ENCODE measurements at places on chromosomes 6 and 20.

GRCh38 chr6:143555071-143555492 is 43.6 kb upstream of the FUCA2 start:
- no peak for DNase-seq

DNA sequence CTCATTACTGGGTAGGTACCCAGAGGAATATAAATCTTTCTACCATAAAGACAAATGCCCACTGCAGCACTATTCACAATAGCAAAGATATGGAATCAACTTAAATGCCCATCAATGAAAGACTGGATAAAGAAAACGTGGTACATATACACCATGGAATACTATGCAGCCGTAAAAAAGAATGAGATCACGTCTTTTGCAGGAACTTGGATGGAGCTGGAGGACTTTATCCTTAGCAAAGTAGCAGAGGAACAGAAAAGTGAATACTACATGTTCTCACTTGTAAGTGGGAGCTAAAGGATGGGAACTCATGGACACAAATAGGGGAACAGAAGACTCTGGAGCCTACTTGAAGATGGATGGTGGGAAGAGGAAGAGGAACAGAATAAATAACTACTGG is 119.7 kb downstream of the EPHA7 start:
- DNase-seq: no peak

DNA sequence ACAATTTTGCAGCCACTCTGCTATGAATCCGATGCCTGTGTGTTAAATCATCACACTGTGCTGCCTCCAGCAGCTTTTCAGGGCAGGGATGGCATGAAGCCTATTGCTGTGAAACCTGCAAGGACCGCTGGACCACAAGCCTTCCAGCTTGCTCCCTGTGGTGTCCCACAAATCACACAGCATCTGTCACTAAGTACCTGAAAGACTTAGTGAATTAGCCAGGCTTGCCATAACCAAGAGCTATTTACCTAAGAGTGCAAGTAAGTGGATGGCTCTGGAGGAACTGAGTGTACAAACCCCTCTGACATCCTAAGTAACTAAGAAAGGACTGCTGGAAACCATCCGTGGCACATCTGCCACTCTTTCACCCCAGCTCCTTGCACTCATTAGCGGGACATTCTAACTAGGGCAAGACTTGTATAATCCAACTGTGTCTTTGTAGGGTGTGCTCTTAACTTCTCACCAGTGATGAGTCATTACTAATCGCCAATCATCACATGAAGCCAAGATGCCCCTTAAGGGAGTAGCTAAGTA is 34.7 kb downstream of the FOXQ1 start:
- DNase-seq: no peak

GRCh38 chr6:126210398-126211075 is 129.4 kb upstream of the CENPW start:
- no peak for DNase-seq

- no peak for DNase-seq
Observed at GRCh38 chr6:121755485-121755884, 320.0 kb downstream of the GJA1 start.

DNA sequence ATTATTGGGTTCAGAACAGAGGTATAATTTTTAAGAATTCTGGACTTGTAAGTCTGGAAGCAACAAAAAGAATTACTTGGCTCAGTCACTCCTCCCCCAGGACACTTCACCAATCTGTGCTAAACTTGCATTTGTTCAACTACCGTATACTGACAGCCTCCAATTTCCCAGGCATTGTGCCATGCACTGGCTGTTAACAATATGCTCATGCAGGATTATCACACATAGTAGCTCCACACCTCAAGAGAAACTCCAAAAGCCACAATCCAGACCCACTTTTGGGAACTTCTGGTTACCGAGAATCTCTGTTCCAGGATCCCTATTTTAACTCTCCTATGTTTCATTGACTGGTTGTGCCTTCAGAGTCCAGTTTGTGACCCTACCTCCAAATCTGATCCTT is 7.7 kb downstream of the ADGRF1 start:
- no peak for DNase-seq

DNA sequence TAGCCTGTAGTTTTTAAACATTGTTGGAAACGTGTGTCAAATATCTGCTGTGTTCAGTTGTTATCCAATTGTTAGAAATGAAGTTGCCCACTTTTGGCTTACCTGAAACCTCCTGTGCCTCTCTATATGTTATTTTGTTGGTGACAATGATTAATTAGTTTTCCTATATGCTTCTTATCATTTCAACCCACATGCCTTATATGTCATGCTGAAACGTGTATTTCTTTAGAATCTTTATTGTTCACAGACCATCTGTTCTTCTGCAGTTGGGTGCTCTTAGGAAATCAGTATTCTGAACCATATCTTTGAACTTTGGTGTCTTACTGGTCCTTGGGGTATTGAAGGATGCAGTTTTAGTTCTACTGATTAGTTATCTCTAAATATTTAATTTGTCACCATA is 91.2 kb upstream of the SCGN start:
- no peak for DNase-seq

DNA sequence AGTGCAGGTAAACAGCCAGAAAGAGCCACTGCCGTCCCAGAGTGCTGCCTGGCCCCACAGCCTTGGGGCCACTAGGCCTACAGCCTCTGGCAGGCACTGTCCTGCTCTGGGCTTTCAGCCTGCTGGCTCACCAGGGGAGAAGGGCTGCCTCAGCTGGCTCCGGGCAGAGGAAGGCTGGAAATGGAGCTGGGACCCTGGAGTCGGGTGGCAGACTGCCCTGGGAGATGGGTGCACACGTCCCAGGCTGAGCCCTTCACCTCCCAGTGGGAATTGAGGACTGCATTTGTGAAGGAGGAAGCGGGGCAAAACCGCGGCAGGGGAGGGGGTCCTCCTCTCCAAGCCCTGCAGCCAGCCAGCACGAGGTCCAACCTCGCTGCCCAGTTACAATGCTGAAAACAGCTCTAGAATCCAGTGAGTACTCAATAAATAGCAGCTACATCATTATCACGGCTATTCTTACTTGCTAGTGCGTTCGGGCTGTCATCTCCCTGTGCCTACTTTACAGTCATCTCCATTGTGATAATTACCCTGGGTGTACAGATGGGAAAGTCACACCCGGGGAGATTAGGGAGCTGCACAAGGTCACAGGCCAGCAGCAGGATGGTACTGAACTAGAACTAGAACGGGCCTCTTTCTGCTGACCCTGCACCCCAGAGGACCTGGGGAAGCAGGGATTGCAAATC is 13.1 kb downstream of the ACSS1 start:
- DNase-seq: no peak

DNA sequence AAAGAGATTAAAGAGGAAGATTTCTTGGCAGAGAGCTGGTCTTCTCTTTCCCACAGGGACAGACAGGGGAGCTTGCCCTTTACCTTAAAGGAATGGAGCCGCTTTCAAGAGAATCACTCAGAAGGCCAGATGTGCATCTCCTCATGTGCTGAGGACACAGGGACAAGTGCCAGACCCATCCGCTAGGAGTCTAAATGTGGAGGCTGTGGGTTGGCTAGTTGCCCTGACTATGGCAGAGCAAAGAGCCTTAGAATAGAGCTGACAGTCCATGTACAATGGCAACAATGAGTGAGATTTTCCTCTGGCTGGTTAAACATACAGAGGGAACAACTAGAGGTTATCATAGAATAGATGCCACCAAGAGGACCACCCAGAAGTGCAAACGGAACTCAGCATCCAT is 7.3 kb upstream of the DOK5 start:
- no peak for DNase-seq

GRCh38 chr6:71252410-71252809 is 36.2 kb upstream of the OGFRL1 start:
- no peak for DNase-seq

DNA sequence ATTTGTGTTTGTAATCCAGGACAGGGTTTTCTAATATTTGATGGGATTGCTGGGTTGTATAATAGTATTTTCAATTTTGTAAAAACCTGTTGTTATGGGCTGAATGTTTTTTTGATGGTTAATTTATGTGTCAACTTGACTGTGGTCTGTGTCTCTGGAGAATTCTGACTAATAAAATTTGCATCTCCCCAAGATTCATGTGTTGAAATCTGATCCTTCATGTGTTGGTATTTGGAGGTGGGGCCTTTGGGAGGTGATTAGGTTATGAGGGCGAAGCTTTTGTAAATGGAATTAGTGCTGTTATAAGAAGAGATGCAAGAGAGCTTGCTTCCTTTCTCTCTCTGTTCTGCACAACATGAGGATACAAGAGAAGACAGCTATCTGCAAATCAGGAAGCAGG is 48.7 kb upstream of the SAMD5 start:
- no peak for DNase-seq

DNA sequence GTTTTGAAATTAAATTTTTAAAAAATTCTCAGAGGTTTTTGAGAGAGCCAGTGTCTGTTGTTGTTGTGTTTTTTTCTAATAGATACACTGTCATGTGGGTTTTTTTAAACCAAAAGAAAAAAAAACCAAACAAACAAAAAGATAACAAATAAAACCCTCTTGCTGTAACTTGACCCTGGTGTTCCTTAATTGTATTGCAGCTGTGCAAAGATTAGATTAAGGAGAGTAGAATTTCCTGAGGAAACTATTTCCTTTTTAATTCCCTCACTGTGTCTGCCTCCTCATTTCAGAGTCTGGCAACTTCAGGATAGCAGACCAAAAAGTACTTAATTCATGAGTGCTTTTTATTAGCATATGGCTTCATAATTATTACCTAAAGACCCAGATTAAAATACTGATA is 281.9 kb downstream of the EPM2A start:
- DNase-seq: no peak

GRCh38 chr6:10485406-10485805 is 35.7 kb upstream of the GCNT2 start:
- no peak for DNase-seq

DNA sequence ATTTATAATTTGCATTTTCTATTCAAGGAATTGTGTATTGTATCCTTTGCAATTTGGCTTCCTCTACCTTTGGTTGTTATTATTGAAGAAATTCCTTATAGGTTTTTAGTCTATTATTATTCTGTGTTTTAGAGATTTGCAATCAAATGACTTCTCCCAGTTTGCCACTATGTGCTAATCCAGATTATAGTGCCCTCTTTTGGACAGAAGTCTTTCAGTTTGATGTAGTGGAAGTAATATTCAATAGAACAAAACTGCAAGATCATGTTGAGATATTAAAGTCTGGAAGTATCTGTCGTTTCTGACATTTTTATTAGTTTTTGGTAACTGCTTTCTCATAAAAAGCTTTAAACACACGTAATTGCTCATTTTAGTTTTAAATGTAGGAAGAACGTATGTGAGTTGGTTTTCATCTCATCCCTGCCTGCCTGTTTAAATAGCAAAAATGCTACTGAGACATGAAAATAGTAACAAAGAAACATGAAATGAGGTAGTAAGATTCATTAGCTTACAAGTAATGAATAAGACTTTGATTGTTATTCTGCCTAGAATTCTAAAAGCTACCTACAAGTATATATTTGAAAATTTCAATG is 72.8 kb downstream of the RTN4IP1 start:
- no peak for DNase-seq

GRCh38 chr20:17617212-17617867 is 47.5 kb downstream of the DSTN start:
- DNase-seq: peak; percentile 51

GRCh38 chr20:51221791-51222408 is 199.0 kb upstream of the KCNG1 start:
- DNase-seq: no peak

GRCh38 chr6:115270953-115271352 is 789.7 kb downstream of the FRK start:
- no peak for DNase-seq

DNA sequence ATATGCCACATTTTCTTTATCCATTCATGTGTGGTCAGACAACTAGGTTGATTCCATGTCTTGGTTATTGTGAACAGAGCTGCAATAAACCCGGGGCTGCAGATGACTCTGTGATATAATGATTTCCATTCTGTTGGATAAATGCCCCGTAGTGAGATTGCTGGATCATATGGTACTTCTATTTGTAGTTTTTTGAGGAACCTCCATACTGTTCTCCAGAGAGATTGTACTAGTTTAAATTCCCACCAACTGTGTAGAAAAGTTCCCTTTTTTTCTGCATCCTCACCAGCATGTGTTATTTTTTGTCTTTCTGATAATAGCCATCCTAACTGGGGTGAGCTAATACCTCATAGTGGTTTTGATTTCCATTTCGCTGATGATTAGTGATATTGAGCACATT is 62.2 kb upstream of the MAP3K4 start:
- DNase-seq: no peak

DNA sequence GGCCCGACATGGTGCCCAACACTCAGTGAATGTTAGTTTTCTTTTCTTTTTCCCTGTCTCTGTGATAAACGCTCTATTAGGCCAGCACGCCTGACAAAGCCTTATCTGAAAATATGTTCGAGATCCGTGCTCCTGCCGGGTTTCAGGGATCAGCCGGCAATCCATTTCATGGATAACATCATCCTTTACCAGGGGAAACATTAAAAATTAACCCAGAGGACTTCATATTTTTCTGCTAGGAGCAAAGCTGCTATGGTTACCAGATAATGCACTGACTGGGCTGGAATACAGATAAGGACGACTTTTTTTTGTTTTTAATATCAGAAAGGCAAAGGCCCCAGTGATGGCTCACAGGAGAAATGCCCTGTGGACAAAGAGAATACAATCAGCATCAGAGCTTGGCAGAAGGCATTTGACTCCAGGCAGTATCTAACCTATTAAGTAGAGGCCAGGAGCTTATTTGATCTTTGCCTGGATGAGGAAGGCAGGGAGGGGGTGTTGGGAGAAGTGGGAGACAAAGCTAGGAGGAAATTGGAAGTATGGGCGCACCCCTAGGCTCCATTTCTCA is 482.0 kb upstream of the CHD6 start:
- no peak for DNase-seq

GRCh38 chr6:132954936-132955335 is 140.6 kb downstream of the RPS12 start:
- DNase-seq: no peak

DNA sequence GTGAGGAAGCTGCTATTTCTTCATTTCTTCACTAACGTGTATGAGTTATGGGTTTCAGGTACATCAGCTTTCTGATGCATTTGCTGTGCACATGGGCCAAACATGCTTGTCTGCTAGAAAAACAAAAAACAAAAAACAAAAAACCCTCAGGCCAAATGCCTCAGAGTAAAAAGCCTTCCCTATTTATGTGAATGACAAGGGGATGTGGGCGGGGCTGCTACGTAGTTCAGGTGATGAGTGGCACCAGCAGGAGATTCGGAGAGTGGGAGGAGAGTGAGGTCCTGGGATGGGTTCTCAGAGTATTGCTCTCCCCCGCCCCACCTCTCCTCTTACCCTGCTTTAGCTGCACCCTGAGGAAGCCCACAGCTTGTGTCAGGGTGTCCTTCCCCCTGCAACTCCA is 596.8 kb upstream of the JAG1 start:
- DNase-seq: no peak

GRCh38 chr20:43767686-43768474 is 41.1 kb upstream of the GTSF1L start:
- DNase-seq: no peak

DNA sequence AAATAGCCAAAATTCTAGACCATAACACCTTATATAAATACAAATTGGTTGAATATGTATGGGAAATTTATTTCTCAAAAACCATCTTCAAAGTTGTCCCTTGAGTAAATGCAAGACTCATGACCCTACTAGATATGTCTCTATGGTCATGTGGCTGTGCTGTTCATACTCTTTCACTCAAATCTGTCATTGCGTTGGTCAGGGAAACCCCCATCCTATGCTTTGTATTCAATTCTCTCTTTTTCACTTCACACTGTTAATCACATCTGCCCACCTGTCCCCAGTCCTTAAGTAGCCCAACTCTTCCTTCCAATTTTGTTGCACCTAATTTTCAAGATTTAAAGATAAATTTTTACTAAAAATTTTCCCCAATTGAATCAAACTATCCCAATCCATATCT is 51.0 kb downstream of the RPS12 start:
- DNase-seq: no peak

- no peak for DNase-seq
Observed at GRCh38 chr6:94600636-94601035, 976.7 kb upstream of the MANEA start.

All from activated naive CD8-positive, alpha-beta T cell treated with anti-CD3 and anti-CD28 coated beads, Interleukin-2, amount 10 ng/mL, durations not matched to agents 7 days and 5 days (primary cell).